ENCODE measurements at places on chromosomes 12 and 14. TPM values are rescaled to one million over a fixed set of nuclear protein-coding genes. Genes with fewer than 3 reads are reported as not detected.

DNA sequence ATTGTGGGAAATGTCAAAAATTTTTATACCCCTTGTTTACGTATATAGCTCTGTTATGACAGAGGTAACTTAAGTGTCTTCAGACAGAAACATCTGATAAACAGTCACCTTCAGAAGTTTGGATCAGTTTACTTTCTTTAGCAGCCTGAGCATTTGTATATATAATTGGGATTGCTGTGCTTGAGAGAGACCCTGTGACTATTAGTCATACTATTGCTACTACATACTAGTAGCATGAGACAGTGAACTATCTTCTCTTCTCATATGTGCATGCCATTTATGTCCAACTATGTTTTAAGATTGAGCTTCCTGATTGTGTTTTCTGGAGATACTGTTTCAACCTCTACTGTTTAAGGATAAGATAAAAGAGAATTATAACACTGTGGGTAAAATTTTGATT, 101.5 kb downstream of the PDE6H start:
- no peak for DNase-seq

DNA sequence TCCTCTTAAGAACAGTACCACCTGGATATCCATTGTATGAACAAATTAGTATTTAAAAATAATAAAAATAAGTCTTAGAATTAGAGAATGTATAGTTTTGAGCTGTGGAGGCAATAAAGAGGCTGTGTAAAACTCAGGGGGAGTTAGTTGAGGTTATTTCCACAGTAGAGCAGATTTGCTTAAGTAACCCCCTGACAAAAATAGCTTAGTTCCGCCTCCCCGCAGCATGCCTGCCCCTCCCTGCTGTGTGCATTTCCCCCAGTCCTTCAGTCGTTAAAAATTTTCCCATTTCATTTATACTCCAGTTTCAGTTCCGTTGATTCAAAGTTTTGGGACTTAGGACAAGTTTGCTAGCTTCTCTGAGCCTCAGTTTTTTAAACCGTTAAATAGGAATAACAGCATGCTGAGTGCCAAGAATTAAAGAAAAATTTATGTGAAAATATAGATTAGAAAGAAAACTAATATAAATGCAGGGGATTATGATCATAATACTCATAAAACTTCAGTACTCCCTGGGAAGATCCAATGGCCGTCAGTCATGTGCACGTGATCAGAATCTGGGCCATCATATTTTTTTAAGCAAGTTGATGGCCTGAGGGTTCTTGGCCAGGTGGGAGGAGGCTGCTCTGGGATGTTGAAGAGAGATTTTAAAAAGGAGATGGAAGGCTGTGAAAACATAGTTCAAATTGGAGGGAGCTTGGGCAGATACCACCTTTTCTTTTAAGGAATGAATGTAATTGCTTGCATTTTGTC, 14.5 kb upstream of the SLC38A2 start:
- DNase-seq, result no peak

DNA sequence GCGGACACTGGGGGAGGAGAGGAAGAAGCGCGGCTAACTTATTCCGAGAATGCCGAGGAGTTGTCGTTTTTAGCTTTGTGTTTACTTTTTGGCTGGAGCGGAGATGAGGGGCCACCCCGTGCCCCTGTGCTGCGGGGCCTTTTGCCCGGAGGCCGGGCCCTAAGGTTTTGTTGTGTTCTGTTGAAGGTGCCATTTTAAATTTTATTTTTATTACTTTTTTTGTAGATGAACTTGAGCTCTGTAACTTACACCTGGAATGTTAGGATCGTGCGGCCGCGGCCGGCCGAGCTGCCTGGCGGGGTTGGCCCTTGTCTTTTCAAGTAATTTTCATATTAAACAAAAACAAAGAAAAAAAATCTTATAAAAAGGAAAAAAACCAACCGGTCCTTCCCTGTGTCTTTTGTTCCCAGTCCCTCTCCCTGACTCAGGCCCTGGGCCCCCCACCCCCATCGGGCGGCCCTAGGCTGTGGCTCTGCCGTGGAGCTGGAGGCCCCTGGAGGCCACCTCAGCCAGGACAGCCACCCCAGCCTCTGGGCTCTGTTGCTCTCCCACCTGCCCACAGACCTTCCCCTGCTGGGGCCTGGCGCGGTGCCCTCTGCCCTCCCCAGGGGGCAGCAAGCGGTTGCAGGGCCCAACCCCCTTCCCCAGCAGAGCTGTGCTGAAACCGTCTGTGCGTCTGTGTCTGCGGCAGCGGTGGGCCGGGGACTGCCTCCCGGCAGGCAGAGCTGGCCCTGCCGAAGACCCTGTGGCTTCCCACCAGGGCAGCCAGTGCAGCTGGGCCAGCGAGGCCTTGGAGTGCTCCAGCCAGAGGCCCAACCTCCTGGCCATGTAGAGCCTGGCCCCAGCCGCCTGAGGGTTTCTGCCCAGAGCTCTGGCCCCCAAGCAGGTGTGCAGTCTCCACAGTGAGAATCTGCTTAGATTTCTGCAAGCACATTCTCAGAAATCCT, 4.0 kb upstream of the CRIP2 start:
- no peak for DNase-seq

- DNase-seq, result no peak
Measured at GRCh38 chr12:132158677-132159554, 14.7 kb downstream of the NOC4L start.

GRCh38 chr12:52698651-52699340, 4.5 kb downstream of the KRT77 start:
- DNase-seq, result no peak

- DNase-seq, result no peak
Measured at GRCh38 chr12:60194678-60195077, 598.8 kb downstream of the SLC16A7 start.

GRCh38 chr14:101441710-101442109, 119.6 kb upstream of the DIO3 start:
- no peak for DNase-seq

DNA sequence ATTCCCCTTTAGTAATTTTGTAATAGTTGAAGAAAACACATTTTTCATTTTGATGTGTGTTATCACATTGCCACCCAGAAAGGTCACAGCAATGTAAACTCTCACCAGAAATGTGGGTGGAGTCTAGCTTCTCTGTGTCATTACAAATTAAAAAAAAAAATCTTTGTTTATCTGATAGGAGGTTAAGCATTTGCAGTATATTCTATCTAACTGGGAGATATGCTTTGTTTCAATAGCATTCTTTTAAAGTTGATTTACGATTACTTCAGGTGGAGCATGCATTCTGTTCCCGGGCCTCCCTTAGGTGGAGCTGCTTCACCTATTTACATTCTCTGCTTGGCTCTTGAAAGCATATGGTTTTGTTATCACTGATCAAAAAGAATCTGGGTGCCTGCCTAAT, 7.8 kb downstream of the ADIPOR2 start:
- no peak for DNase-seq

DNA sequence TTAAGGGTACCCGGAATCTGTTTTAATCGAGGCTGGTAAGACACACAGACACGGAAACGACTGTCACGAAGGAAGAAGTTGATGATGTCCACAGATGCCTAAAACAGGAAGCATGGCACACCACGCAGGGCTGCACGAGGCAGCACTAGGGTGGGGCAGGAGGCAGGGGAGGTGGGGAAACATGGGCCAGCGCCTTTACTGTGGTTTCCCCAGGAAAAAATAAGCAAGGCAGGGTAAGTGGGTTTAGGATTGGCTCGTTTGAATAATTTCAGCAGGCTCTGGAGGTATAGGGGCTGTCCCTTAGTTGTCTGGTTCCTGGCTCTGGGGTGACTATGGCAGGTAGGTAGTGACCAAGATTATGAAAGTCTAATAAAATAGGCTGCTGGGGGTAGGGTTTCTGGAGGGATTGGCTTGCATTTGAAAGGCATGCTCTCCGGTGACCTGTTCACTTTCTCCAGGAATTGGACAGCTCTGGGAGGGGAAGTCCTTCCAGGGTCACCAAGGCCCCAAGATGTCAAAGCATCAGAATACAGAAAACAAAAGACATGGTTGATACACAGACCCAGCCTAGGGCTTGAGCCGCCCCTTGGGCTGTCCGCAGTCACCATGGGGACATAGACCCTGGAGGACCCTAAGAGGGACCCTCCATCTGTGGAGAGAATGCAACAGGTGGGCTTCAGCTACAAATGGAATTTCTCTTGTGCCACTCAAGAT, 35.3 kb downstream of the MAP1LC3B2 start:
- no peak for DNase-seq

DNA sequence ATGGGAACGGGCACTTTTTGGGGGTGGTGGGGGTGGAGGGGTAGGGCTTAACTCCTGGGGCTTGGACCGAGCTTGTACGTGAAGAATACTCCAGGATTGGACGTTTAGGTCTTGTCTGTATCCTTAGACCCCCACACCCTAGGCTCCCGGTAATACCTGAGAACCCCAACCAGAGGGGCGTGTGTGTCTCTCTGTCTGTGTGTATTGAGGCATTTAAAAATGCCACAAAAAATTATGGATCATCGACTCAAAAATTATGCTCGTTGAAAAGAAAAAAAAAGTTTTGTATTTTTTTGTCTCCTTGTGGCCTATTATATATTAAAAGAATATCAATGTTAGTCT, 459 bp downstream of the PPFIBP1 start:
- DNase-seq, result no peak

DNA sequence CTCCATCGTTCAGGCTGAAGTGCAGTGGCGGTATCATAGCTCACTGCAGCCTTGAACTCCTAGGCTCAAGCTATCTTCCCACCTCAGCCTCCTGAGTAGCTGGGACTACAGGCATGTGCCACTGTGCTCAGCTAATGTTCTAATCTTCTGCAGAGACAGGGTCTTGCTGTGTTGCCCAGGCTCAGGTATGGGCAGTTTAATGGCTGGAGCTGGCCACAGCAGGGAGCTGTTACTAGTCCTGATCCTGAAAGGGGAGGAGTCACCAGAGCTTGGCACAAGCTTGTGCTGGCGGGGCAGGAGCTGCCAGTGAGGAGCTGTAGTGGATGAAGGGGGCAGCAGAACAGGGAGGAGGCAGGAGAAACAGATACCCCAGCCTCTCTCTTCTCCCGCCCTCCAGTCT, 10.6 kb downstream of the TMEM120B start:
- no peak for DNase-seq

GRCh38 chr14:30573226-30573814, 14.4 kb downstream of the G2E3 start:
- DNase-seq, result no peak

- DNase-seq, result no peak
Measured at GRCh38 chr14:71758229-71758951, 173.8 kb upstream of the RGS6 start.

GRCh38 chr12:100833282-100833681, 38.7 kb downstream of the ANO4 start:
- DNase-seq, result no peak

GRCh38 chr12:89968151-89968700, 259.6 kb upstream of the ATP2B1 start:
- no peak for DNase-seq

GRCh38 chr14:38310420-38310995, 54.6 kb upstream of the CLEC14A start:
- no peak for DNase-seq

DIO2 gene
- total RNA-seq, result 27.3 TPM

TRHDE gene
- 29.5 TPM for total RNA-seq

PRKCH gene
- 5.7 TPM for total RNA-seq

OLR1 gene
- total RNA-seq, result 32.4 TPM

SYT1 gene
- total RNA-seq, result 31.9 TPM

STON2 gene
- total RNA-seq, result 0.08 TPM

Data from SJSA1 (cell line).